CD4-positive, alpha-beta T cell treated with Interleukin-12 subunit alpha and Interleukin-12 subunit beta, for 1 hour (primary cell): ENCODE measurements at places on chromosomes 1 and 21.

GRCh38 chr1:87786229-87786628 lies 457.5 kb downstream of the LMO4 start:
- DNase-seq, result no peak

DNA sequence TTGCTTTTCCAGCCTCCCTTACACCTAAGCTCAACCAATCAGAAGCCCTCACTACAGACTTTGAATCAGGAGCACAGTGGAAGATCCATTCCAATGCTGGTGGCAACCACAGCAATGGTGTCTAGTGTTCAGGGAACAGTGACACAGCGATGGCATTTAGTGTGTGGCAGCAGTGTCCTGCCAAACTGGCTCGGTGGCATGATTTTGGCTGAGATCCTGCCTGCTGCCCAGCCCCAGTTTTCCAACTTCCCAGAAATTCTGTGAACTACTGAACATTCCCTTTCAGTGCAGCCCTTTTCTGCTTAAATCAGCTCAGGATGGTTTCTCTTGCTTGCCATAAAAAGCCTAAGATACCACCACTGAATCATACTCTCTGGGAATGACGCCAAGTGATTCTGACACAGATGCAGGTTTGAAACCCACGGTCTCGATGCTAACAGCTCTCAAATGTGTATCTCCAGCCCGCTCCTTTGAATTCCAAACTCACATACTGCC lies 8.8 kb downstream of the ASAP3 start:
- no peak for DNase-seq

DNA sequence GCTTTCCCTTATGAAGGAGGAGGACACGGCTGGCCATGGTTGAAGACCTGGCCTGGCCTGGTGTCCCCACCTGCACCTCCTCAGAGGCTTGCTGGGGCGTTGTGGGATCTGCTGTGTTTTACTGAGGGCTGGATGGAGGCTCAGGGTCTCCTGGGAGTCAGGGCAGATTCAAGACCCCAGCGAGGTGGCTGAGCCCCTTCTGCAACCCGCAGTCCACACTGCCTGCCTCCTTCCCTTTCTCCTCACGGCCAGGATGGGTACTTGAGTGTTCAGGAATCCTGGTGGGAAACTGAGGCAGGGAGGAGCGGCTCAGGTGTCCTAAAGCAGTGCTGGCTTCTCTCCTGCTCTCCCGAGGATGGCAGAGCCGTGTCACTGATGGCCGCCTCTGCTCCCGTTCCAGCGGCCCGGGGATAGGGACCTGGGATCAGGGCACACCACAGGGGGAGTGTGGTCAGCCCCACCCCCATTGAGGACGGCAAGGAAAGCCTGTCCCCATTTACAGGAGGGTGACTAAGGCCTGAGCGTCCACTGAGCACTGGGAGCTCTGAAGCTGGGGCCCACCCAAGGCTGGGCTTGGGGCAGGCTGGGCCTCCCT lies 47.5 kb downstream of the TRPM2 start:
- no peak for DNase-seq

GRCh38 chr1:214155987-214156625 lies 124.9 kb upstream of the SMYD2 start:
- no peak for DNase-seq

DNA sequence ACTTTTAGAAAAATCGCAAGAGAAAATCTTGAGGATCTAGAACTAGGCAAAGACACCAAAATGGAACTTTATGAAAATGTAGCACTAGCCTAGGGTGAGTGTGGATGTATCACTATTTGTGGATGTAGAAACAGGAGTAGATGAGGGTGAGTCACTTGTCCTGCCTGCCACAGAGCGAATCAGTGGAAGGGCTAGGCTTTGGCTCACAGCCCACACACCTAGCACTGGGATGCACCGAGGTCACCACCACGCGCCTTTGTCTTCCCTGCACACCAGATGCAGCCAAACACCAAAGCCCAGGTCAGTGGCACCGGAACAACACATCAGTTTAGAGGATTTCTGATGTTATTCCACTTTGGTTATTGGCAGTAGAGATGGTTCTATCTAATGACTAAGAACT lies 38.2 kb downstream of the PKNOX1 start:
- no peak for DNase-seq
